ENCODE measurements at places on chromosomes 7 and 10.

GRCh38 chr7:20116869-20117268, 100.3 kb downstream of the MACC1 start:
- DNase-seq, result no peak

- peak; percentile 71 for DNase-seq
Measured at GRCh38 chr10:62610649-62611229, 193.8 kb upstream of the ADO start.

DNA sequence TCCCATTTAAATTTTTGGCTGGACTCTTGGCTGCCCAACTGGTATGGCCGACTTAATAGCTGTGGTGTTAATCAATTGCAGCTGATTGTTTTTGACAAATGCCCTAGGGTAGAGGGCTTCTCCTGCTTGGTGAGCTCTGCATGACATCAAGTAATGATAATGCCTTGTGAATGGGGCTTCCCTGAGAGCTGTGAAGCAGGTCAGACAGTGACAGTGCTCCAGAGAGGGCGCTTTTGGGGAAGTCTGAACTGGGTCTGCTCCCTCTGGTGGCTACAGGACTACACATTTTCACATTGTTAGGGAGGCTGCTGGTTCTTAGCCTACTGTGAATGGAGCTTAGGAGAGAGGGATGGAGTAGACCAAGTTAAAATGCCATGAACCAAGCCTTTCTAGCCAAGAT, 98.8 kb downstream of the SDK1 start:
- no peak for DNase-seq

GRCh38 chr10:68242051-68242450, 10.1 kb upstream of the ATOH7 start:
- DNase-seq, result no peak

GRCh38 chr10:102379383-102379782, 16.1 kb upstream of the NFKB2 start:
- DNase-seq, result no peak

- no peak for DNase-seq
Measured at GRCh38 chr10:36450380-36450779, 675.0 kb upstream of the ANKRD30A start.

DNA sequence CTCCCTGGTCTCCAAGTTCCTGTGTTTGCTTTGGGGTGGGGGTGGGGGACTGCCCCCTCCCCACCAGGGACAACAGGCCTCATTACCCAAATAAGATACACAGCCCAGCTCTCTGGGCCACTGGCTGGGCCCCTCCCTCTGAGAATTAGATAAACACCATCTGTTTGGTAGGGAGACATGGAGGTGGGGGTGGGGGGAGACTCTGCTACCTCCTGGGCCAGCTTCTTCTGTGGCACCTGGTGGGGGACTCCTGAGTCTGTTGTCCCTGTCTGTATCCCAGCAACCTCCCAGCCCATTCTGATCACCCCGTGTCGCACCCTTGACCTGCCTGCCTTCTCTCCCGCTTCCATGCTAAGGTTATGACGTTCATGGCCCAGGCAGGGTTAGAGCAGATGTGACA, 5.8 kb downstream of the MLXIPL start:
- DNase-seq, result no peak

- no peak for DNase-seq
Measured at GRCh38 chr10:86043236-86043635, 323.4 kb downstream of the GRID1 start.

- no peak for DNase-seq
Measured at GRCh38 chr7:8255680-8256655, 6.0 kb downstream of the ICA1 start.

DNA sequence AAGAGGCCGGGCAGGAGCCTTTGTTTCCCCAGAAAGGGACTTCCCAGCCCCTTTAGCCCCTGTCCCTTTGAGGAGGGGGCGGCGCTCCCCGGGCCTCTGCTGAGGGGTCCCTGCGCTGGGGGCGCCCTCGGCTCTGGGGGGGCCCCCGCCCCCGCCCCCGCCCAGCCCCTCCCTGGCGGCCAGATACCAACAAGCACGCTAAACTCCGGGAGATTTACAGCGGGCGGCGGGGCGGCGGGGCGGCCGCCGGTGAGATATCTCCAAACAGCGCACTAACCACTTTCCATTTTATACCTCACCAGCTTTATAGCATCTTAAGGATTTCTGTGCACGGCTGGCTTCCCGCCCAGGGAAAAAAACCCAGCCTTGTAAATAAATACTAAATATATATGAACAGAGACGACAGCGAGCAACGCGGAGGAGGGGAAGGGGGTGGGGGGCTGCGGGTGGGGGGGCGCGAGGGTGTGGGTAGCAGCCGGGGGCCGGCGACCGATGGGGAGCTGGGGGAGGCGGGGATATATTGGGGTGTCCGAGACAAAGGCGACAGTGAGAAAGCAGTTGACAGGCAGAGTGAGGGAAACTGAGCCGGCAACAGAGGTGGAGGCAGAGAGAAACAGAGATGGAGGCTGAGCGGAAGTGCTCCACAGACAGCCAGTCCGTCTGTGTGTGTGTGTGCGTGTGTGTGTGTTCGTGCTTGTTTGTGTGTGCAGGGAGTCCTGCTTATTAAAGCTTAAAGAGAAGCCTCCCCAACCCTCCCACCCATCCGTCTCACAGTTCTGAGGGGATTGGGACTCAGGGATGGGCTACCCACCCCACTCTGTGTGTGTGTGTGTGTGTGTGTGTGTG, 85.8 kb downstream of the HIF1AN start:
- no peak for DNase-seq

GRCh38 chr10:49609006-49609282, 1.2 kb upstream of the SLC18A3 start:
- no peak for DNase-seq

DNA sequence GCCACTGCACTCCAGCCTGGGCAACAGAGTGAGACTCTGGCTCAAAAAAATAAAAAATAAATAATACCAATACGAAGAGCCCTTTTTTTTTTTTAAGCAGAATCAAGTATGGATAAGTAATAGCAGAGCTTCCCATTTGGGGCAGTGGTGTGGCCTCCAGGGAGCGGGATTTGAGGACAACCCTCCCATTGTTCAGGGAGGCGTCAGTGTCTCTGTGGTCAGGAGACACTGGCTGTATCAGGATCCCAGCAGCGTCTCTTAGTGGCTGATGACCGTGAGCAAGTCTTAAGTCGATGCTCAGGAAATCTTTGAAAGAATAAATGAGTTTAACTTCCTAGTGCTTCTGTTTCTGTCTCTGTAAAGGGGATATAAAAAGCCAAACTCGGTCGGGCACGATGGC, 25.2 kb upstream of the SH2B2 start:
- DNase-seq, result no peak

DNA sequence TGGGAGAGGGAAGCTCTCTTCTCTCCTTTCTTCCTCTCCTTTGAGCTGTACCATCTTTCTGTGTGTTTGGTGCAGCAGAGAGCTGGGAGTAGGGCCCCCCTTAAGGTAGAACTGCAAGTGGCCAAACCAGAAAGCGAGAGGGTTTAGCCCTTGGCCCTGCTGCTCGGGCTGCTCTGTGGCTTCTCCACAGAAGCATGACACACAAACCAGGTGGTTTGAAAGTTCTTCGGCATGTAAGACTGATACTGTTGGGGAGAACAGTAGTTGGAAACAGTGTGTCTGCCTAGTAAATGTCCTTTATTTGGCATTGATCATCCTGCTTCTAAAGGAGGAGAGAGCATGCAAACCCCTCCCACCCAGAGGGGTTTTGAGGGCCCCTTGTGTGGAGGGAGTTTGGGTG, 277.8 kb downstream of the CELF2 start:
- DNase-seq, result no peak

GRCh38 chr7:150417863-150418262, 32.6 kb upstream of the GIMAP8 start:
- DNase-seq, result no peak

DNA sequence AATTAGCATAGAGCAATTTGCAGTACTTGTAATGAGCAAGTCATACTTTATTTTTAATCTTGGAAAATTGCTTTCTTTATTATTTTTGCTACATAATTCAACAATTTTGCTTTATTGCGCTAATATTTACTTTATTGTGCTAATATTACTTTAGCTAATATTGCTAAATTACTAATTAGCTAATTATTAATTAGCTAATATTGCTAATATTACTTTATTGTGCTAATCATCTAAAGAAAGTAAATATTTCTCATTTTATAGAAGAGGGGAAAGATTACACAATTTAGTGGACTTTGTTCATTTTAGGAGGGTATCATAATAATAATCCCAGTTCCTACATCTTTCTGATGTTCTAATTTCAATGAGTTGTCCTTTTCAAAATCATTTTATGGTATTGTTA, 61.2 kb downstream of the RUNDC3B start:
- no peak for DNase-seq

DNA sequence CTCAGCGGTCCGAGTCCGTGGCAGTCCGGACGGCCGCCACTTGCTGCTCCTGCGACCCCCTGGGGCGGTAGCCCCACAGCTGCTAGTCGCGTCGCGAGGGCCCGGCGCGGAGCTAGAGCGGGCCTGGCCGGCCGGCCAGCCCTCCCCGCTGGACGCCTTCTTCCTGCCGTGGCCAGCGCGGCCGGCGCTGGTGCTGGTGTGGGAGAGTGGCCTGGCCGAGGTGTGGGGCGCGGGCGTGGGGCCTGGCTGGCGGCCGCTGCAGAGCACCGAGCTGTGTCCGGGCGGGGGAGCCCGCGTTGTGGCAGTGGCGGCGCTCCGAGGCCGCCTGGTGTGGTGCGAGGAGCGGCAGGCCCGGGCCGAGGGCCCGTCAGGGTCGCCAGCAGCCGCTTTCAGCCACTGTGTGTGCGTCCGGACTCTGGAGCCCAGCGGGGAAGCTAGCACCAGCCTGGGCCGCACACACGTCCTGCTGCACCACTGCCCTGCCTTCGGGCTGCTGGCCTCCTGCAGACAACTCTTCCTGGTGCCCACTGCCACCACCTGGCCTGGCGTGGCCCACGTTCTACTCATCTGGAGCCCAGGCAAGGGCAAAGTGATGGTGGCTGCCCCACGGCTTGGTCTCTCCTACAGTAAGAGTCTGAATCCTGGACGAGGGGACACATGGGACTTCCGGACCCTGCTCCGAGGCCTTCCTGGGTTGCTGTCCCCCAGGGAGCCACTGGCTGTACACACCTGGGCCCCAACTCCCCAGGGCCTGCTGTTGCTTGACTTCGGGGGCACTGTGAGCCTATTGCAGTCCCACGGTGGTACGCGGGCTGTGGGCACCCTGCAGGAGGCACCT, 631 bp downstream of the HPS6 start:
- peak; percentile 6 for DNase-seq

- no peak for DNase-seq
Measured at GRCh38 chr7:127865466-127865865, 165.8 kb downstream of the LRRC4 start.

GRCh38 chr10:132554053-132554990, 16.7 kb downstream of the INPP5A start:
- no peak for DNase-seq

DNA sequence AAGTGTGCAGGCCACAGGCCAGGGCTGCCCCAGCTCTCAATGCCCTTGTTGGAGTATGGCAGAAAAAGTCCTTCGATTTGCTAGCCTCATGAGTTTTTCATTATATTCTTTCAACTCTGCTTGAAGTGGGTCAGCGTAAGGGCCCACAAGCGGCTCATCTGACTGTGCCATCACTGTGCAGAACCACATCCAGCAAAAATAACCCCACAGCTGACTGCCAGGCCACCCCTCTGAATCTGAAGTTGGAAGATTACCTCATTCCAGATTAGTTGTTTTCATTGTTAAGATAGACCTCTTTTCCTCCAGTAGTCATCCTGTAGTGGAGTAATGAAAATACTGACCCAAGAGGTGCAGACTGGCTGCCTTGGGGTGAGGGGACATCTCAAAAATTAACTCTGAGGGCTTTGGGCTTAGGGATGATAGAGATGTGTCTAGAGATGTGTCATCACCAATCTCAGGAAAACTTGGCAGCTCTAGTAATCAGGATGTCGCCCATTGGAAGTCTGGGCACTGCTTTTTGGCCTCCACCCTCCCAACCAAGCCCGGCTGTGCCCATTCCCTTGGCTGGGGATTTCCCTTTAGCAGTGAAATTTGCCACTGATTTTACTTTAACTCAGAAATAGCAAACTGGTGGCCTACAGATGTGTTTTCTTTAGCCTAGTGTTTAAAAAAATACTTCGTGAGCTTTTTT, 164.3 kb downstream of the LCOR start:
- no peak for DNase-seq

DNA sequence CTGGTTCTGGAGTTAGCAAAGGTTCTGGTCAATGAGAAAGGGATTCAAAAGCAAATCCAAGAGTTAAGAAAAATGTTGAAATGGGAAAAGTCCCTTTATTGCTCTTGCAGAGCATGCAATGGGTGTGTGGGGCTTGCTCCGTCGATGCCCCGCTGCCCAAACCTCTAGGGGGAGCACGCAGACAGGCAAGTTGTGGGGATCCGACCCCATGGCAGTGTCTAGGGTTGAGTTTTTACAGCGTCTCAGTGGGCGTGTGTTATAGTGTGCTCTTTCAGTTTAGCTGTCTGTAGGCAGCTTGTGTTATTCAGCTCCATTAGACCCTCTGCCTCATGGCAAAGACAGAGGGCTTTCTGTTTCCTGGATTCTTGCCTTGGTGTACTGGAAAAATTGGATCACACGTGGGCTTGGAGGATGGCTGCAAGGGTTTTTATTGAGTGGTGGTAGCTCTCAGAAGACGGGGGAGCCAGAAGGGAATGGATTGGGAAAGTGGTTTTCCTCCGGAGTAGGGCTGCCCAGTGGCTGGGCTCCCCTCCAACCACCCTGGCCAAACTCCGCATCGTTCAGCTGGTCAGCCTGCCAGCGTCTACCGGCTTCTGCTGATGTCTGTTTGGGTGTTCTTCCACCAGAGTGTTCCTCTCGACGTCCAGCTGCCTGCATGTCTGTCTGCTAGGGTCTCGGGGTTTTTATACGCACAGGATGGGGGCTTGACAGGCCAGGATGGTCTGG, 102.3 kb upstream of the PLXDC2 start:
- DNase-seq, result no peak

DNA sequence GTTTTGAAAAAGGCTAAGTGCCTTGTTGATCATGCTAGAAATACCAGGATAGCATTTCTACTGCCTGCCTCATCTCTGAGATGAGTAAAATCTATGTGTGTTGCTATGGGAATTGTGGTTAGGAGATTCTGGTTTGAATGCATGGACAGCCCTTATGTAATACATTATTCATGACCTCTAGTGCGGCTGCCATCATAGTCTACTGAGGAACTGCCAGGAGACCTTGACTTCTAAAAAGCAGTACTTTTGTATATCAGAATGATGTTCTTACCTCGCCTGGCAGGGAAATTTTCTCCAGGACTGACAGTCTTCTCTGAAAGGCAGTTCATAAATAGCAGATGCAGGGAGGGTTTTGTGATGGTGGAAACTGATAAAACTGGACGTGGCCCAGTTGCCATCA, 248.5 kb downstream of the NSUN6 start:
- no peak for DNase-seq

GRCh38 chr7:16210171-16210570, 211.2 kb downstream of the CRPPA start:
- no peak for DNase-seq
